ENCODE measurements at places on chromosomes 3 and 15.

DNA sequence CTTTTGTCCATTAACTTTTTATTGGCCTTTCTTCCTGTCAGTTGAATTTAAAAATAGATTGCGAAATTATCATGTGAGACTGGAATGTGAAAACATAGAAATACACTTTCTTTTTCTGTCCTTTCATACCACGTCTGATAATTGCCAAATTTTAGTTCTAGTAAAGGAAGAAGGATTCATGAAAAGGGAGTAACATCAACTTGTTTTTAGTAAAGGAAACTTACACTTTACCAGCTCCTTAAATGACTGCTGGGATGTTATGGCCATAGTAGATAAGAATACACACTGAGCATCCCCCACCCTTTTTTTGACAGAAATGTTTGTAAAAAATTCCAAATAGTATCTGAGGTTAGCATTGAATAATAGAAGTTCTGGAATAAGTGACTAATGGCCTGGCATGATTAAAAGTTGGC, 137.9 kb downstream of the NEO1 start:
- DNase-seq = no peak

DNA sequence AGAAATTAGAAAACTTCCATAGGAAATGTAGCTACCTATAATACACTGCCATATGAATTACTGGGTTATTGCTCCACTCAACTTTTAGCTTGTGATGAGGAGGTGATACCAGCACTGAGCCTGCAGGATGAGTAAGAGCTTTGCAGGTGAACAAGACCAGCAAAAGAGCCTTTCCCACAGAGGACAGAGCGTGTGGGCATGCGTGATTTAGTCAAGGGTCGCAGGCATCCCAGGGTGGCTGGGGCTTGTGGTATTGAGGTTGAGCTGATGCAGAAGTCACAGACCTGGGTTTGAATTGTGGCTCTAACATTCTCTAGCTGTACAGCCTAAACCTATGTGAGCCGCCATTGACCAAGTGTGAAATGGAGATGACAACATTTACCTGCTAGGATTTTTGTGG, 5.6 kb downstream of the NRROS start:
- no peak for DNase-seq

DNA sequence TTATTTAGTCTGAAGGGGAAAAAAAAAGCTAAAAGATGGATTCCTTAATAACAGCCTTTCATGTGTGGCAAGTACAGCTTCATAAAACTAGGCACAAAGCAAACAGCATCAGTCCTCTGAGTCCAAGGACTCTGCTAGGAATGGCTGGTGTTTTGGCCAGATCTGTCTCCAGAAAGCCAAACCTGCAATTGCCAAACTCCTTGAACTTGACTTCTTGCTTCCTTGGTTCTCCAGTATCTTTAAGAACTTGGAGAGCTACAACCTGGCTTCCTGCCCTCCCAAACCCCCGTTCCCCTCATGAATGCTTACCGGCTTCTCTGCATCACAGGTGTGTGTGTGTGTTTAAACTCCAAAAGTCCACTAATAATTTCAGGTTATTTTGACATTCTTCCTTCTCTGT, 1.6 kb upstream of the PLOD2 start:
- DNase-seq = no peak

DNA sequence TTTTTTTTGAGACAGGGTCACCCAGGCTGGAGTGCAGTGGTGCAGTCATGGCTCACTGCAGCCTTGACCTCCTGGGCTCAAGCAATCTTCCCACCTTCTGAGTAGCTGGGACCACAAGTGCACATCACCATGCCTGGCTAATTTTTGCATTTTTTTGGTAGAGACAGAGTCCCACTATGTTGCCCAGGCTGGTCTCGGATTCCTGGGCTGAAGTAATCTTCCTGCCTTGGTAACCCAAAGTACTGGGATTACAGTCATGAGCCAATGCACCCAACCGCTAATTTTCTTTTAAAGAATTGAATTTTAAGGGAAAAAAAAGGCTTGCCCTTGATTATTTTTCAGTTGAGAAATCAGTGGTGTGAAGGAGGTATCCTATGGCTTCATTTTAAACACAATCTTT, 334.0 kb downstream of the SOX2 start:
- DNase-seq = no peak

DNA sequence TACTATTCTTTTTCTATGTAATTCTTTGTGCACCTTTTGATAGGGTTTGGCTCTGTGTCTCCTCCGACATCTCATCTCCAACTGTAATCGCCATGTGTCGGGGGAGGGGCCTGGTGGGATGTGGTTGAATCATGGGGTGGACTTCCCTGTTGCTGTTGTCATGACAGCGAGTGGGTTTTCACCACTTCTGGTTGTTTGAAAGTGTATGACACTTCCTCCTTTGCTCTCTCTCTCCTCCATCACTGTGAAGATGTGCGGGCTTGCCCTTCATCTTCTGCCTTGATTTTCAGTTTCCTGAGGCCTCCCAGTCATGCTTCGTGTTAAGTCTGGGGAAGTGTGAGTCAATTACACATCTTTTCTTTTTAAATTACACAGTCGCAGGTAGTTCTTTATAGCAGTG, 225.8 kb upstream of the DPPA4 start:
- peak; percentile 31 for DNase-seq

DNA sequence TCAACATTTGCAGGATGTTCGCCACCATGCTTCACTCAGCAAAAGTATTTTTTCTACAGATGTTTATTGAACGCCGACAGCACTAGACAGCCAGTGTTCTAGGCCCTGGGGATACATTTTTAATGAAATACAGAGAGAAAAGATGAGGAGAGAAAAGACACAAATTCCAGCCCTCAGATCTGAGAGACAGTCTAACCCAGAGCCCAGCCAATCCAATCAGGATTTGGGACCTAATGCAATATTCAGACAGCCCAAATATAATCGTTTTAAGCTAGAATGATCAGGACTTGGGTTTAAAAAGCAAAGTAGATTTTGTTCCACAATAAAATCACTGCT, 174.8 kb downstream of the SLCO3A1 start:
- no peak for DNase-seq

- no peak for DNase-seq
Measured at GRCh38 chr3:192080336-192080735, 619.4 kb downstream of the PYDC2 start.

- DNase-seq = no peak
Measured at GRCh38 chr3:169348929-169349621, 314.4 kb downstream of the MECOM start.

GRCh38 chr3:150349314-150350097, 58.6 kb upstream of the TSC22D2 start:
- DNase-seq = no peak

DNA sequence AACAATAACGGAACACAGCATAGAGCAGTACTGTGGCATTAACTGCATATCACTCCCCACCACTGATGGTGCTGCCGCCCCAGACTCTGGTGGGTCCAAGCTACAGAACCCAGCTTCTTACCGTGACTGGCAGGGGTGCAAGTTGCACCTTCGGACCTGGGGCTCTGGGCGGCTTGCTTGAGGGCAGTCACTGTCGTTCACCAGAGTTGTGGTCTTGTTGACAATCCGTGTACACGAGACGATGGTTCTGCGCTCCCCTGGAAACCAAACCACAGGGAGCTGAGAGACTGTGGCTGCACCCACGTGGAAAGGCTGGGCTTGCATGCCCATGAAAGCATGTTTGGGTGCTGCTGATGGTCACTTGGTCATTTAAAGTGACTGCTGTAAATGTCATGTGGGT, 293.0 kb downstream of the ADAMTS17 start:
- DNase-seq = no peak

- no peak for DNase-seq
Measured at GRCh38 chr15:78055919-78056713, 21.4 kb downstream of the TBC1D2B start.

- DNase-seq = no peak
Measured at GRCh38 chr3:57559526-57559925, 3.5 kb downstream of the PDE12 start.

DNA sequence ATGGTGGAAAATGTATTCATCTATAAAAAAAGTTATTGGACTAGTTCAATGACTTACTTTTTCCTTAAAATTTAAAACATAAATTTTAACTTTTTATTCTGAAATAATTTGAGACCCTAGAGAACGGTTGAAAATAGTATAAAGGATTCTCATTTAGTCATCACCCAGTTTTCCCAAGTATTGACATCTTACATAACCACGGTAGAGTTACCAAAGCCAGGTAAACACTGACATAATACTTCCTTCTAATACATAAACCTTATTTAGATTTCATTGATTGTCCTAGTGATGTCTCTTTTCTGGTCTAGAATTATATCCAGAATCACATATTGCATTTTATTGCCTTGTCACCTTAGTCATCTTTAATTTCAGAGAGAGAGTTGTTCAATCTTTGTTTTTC, 319.1 kb downstream of the LPP start:
- DNase-seq = no peak

- peak; percentile 61 for DNase-seq
Measured at GRCh38 chr15:75347222-75348033, 589 bp downstream of the NEIL1 start.

DNA sequence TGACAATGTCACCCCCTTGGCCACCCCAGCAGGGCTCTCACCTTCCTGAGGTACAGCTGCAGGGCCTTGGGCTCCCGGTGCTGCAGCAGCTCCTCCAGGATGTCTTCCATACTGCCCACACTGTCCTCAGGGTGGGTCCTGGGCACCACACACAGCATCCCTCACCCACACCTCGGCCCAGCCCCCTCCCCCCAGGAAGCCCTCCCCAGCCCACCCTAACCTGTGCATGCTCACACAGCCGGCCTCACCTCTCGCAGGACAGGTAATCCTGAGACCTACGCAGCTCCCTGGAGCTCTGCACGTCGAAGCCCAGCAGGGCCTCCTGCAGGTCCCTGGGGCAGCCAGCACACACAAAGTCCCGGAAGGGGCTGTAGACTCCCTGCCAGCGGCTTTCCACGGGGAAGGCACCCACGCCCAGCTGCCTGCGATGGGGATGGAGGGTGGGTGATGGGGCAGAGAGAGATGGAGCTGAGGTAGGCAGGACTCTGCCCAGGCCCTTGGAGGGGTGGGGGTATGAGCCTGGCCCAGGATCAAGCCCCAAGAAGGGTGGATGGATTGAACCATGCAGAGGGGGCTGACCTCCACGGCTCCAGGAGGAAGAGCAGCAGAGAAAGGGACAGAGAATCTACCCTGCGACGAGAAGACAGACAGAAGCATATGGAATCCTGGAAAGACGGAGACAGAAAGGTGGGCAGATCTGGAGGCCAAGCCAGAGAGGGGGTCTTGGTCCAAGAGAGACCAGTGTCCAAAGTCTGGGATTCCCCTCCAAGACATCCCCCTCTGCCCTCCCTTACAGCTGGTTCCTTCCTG, 16.7 kb downstream of the ALS2CL start:
- no peak for DNase-seq

DNA sequence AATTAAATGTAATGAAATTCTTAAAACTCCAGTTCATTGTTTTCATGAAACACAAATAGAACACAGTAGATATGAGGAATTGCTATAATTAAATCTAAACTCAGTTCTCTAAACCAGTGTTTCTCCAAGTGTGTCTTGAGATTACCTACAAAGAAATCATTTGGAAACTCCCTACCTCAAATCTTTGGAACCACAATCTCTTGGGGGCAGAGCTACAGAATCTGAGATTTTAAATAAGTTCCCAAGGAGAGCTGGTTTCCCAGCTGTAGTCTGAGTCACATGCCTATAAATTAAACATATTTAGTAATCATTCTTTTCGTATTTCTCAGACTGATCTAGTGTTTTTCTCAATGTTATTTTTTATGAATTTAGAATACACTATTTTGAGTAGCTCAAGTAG, 17.0 kb upstream of the ACTC1 start:
- no peak for DNase-seq

DNA sequence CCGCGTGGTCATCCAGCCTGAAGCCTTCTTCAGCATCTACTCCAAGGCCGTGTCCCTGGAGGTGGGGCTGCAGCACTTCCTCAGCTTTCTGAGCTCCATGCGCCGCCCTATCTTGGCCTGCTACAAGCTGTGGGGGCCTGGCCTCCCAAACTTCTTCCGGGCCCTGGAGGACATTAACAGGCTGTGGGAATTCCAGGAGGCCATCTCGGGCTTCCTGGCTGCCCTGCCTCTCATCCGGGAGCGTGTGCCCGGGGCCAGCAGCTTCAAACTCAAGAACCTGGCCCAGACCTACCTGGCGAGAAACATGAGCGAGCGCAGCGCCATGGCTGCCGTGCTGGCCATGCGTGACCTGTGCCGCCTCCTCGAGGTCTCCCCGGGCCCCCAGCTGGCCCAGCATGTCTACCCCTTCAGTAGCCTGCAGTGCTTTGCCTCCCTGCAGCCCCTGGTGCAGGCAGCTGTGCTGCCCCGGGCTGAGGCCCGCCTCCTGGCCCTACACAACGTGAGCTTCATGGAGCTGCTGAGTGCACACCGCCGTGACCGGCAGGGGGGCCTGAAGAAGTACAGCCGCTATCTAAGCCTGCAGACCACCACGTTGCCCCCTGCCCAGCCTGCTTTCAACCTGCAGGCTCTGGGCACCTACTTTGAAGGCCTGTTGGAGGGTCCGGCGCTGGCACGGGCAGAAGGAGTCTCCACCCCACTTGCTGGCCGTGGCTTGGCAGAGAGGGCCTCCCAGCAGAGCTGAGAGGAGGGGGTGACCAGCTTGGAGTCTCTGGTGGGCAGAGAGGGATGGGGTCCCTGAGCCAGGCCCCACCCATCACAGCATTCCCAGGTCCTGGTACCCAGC, 37.9 kb downstream of the GOLGA6A start:
- DNase-seq = no peak

DNA sequence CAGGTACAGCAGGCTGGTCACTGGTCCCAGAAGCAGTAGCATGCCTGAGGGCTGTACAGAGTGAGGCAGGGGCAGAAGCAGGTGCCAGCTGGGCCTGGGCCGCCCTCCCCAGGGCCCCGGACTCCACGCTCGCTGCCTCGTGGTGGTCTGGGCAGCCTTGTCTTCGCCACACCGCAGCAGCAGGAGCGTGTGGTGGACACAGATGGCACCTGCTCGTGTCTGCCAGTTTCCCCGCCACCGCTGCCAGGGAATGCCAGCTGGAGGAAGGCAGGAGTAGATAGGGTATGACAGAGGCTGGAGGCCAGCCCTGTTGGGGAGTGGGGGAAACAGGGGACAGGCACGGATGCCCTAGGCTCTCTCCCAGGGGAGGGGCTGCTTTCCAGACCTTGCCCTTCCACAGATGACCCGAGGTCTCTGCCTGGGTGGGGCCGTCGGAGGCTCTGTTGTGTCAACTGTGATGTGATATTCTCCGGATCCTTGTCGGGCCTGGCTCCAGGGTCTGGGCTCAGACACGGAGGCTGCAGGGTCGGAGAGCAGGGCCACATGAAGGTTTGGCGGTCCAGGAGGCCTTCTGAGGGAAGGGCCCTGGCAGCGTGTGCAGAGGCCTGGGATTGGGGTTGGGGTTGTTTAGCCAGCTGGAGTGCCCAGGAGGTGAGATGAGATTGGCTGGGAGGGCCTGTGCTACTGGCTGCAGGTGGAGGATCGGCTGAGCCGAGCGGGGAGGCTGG, 33.6 kb downstream of the GOLGA6L10 start:
- no peak for DNase-seq
